ENCODE measurements at places on chromosomes 3 and 15. TPM values are rescaled to one million over a fixed set of nuclear protein-coding genes. Genes with fewer than 3 reads are reported as not detected.

FAH gene
- 14.6 TPM for total RNA-seq

DNA sequence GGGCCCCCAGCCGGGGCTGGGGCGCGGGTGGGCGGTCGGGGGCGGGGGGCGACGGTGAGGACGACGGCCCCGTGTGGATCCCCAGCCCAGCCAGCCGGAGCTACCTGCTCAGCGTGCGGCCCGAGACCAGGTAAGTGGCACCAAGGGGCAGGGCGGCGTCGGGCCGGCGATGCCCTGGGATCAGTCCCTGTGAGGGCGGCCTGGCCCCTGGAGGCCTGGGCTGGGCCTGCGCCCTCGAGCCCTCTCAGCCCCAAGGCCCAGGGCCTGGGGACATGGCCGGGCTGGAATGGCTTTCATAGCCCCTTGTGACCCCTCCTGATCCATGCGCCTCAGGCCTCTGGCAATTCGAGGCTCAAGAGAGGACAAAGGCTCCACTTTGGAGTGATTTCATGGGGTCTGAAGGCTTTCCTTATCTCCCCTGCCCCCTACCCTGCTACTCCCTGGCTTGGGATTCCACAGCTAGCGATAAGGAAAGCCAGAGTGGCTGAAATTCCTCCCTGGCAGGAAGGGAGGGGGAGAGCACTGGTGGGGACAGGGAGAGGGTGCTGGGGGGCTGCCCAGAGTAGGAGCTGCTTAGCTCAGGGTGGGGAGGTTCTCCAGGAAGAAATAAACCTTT, 418 bp downstream of the ALPK3 start:
- peak; percentile 14 for ATAC-seq

DNA sequence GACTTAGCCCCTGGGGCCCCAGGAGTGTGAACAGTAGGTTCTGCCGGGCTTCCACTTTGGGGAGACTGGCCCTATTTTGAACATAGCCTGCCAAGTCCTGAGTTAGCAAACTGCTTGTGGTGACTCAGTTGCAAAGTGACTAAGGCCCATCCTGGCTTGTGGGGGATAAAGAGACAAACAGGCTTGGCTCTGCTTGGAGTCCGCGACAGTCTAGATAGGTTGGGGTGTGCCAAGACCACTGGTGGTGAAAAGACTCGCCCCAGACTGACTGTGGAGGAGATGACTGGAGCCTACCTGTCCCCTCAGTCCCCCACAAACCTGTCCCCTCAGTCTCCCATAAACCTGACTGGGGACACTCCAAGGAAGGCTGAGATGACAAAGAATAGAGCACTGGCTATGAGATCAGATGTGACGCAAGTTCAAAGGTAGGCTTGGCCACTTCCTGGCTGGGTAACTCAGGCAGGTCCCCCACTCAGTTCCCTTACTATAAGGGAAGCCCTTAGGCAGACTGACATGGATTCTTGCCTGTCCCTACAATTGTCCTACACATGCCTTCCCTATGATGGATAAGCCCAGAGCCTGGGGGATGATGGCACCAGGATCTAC, 4.3 kb downstream of the DNASE1L3 start:
- ATAC-seq = peak; percentile 79

GRCh38 chr3:100563652-100564211, 45.7 kb upstream of the ADGRG7 start:
- ATAC-seq = peak; percentile 34

- ATAC-seq = peak; percentile 61
Observed at GRCh38 chr3:17478673-17479072, 263.8 kb downstream of the TBC1D5 start.

CHRM5 gene
- total RNA-seq = not detected

TRPM1 gene
- not detected for total RNA-seq
